Astrocyte (in vitro differentiated cells and primary cell): ENCODE measurements at places on chromosomes 3 and 15. TPM values are rescaled to one million over a fixed set of nuclear protein-coding genes. Genes with fewer than 3 reads are reported as not detected.

GRCh38 chr3:106097817-106098435 lies 229.1 kb upstream of the CBLB start:
- DNase-seq: peak; percentile 12

DNA sequence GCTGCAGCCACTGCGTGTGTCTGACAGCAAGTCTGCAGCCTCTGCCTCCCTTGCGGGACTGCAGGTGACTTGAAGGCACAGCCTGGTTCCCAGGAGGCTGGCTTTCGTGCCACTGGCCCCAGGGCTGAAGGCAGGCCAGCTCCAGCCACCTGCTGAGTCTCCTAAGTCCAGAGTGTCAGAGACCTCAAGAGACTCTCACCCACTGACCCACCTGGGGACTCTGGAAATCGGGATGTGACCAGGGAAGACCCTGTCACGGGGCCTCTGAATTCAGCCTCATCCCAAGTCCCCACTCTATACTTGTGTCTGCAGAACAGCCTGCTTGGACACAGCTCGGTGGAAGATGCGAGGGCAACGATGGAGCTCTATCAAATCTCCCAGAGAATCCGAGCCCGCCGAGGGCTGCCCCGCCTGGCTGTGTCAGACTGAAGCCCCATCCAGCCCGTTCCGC lies 16.3 kb downstream of the ISG20 start:
- DNase-seq: no peak

GRCh38 chr3:9536212-9536611 lies 17.4 kb downstream of the LHFPL4 start:
- no peak for DNase-seq

DNA sequence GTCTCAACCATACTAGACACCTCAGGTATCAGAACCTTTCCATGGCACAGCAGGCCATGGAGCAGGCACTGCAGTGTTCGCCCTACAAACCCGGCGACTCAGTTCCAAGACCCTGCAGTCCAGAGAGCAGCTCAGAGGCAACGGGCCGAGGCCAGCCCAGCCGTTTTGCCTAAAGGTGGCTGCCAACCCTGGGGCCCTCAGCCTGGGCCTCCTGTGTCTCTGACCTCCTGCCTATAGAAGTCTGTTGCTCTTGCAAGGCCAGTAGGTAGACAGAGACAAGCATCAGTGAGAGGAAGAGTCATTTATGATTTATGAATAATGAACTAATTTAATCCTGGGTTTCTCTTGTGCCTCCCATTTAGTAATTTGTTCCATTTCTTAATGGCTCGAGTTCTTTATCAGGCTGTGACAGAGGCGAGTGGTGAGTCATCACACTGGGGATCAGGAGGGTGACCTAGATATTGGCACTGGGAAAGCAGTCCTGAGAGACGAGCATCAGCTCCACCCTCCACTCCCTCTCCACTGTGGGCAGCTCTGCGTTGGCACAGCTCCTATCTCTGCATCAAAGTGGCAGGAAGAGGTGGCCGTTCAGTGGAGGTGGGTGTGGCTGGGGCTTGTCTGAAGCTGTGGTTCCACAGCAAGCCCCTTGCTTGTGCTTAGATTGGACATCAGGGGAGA lies 79.8 kb downstream of the ABHD5 start:
- DNase-seq: peak; percentile 37

- no peak for DNase-seq
Observed at GRCh38 chr3:145903472-145904013, 257.4 kb downstream of the PLOD2 start.

DNA sequence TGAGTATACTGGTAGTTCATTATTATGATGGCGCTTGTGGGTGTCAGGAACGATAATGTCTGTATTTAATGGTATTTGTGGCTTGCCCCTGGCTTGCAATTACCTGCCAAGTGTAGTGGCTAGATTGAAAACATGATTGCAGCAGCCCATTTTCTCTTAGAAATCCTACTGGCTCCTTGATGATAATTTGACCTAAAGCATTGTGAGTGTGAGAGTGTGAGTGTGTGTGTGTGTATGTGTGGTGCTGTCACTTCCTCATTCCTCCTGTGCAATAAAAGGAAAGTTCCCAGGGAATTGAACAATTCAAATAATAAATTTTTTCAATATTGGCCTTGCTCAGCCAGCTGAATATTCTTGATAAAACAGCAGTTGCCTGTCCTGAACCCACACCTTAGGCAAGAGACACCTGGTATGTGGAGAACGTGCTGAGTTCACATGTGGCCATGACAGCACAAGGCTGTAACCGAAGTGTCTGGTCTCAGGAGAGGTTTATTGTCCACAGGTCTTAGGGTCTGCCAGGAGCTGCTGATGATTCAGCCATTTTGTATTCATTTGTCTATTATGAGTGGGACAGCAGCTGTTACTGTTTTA lies 193.3 kb downstream of the CD47 start:
- DNase-seq: peak; percentile 64

DNA sequence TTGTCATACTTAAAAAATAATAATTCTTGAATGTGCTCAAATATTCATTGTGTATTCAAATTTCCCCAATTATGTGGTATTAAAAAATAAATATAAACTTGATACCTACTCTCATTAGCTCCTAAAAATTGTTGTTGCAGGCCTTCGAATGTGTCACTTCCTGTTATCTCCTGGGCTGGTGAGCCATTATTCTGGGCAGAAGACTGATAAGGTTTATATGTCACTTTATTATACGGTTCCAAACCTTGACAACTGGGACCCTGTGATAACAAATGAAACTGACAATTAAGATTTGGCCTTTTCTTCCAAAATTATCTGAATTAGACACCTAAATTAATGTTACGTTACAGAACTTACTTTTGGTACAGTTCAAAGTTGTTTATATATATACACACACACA lies 15.0 kb downstream of the CEP152 start:
- DNase-seq: no peak

DNA sequence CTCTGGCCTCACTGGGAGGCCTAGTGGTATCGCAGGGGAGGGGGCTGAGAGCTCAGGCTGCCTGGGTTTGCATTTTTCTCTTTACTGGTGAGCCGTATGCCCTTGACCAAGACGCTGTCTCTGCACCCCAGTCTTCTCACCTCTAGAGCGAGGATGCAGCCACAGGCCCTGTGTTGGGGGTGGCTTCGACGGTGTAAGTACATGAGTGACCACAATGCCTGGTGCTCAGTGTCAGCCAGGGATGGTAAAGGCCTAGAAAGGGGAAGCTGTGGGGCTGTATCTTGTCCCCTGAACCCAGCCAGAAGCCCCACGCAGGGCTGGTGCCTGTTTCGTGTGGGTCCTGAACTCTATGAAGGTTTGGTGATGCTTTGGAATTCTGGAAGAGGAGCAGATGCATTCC lies 19.8 kb downstream of the SYNM start:
- no peak for DNase-seq

- DNase-seq: no peak
Observed at GRCh38 chr3:46893763-46894162, 16.2 kb downstream of the PTH1R start.

DNA sequence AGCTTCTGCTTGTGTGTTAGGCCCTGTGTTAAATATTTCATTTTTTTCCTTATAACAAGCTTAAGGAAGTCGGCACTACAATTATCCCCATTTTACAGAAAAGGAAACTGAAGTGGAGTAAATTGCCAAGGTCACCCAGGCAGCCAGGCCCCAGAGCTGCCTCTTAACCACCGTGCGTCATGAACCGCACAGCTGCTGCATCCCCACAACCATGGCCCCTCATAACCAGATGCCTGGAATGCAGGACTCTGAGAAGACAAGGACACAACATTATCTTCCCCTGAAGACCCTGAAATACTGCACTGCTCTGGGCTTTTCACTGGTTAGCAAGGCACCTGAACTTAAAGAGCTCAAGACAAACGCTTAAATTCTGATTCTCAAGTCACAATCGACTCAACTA lies 14.6 kb downstream of the LRIG1 start:
- peak; percentile 80 for DNase-seq

- no peak for DNase-seq
Observed at GRCh38 chr3:49410066-49410845, 1.5 kb downstream of the RHOA start.

DNA sequence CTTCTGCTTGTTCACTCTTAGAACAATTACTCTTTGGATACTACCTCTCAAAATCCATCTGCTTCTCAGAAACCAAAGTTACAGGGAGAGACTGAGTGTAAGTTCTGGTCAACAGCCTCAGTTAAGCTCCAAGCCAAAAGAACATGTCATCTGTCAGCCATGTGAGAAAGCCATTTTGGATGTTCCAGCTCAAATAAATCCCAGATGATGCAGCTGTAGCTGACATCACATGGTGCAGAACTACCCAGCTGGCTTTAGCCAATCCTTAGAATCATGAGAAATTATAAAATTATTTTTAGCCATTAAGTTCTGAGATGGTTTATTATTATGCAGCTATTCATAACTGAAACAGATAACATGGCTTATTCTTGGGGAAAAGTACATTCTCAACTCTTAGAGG lies 696.0 kb downstream of the ZNF385D start:
- DNase-seq: no peak

DNA sequence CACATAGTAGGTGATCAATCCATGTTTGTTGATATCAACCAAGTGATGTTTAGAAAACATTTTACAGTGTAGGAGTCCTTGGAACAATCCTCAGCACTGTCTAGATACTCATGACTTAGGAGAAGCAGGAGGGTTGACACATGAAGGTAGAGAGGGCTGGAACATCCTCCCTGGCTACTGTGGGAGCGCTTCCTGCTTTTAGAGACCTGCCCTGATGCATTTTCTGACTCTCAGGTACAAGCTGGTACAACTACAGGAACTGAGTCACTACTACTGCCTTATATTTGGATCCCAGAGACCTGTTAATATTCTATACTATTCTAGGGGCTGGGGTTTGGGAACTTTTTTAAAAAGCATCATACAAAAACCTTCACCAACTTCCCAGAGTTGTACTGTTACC lies 20.1 kb downstream of the GPR156 start:
- no peak for DNase-seq

GRCh38 chr3:21054064-21054463 lies 696.9 kb downstream of the ZNF385D start:
- DNase-seq: no peak

DNA sequence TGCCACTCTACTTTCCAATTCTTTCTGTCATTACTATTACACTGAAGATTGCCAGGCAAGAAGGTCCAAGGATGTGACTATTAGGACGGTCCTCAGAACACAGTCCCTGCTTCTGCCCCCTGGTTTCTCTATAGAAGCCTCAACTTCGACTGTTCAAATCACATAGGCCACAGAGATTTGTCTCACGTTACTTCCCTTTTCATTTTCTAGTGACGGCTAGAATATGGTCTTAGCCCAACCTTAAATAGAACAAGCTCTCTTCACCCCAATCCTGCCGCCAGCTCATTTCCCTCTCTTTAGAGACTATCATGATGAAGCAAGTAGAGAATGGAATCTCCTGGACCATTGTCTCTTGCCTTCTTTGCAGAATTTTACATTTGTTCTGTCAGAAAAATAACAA lies 84.9 kb downstream of the TIGIT start:
- no peak for DNase-seq

- DNase-seq: no peak
Observed at GRCh38 chr3:56789076-56789475, 12.7 kb downstream of the ARHGEF3 start.

GRCh38 chr15:90043530-90044010 lies 42.4 kb downstream of the ZNF710 start:
- DNase-seq: no peak

DNA sequence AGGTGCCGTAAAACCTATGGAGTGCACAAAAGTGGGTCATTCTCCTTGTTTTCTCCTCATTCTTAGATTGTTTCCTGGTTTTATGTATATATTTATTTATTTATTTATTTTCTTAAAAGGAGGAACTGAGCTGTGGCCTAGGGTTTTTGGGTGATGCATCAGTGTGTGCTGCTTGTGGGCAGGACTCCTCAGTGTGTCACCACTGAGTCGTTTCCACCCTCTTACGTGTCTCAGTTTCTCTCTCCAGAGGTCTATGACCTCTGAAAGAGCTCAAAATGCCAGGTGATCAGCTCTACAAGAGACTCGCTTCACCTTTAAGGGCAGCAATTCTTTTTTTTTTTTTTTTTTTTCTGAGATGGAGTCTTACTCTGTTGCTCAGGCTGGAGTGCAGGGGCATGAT lies 72.9 kb downstream of the CD200 start:
- DNase-seq: no peak

DNA sequence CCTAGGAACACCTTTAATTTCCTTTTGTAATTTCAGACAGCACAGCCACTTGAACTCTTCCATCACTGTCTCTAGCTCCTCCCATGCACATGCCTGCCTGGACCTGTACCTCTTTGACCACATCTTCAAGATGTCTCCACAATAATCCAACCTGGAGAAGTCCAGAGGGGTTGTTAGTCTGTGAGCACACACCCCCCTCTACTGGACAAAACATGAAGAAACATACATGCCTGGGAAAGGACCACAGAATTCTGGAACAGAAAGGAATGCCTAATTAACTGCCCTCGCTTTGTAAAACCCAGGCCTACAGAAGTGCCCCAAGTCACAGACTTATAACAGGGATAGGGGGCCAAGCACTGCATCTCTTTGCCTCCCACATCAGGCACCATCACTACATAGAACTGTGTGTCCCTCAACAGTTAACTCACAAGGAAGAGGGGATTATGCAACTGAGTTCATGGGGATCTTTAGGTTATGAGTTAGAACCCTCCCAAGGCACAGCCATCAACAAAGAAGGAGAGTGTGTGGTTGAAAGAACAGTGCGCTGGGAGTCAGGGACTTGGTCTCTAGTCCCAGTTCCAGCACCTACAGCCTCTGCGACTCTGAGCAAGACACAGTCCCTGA lies 61.7 kb downstream of the FMN1 start:
- DNase-seq: peak; percentile 41

GRCh38 chr3:98596541-98597500 lies 3.4 kb upstream of the CPOX start:
- no peak for DNase-seq

DNA sequence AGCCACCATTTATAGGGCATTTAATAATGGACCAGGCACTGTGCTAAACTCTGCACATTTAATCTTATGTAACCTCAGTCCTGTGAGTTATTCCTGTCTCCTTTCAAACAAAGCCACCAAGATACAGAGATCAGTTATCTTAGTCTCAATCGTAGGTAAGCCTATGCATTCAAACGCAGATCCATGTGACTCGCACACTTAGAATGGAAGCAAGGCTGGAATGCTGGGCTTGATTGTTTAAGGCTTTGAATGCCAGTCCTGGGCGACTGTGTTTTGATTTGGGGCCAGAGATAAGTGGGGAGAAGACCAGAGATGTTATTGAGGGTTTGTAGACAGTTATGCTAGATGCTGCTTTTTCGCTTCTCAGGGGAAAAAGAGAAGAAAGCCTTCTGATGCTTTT lies 22.2 kb downstream of the MED12L start:
- peak; percentile 4 for DNase-seq

The PLCL2 gene
- total RNA-seq: 3.1 and 3.9 TPM in 2 replicates

The NOX5 gene
- 0.09 and 0.14 TPM in 2 replicates for total RNA-seq

The SLC12A8 gene
- total RNA-seq: 4.2 and 4.4 TPM in 2 replicates

The CHST14 gene
- total RNA-seq: 25.7 and 26.4 TPM in 2 replicates

The GFM1 gene
- 32.6 and 37.6 TPM in 2 replicates for total RNA-seq

The C3orf20 gene
- 0.16 TPM in 1 of 2 replicates, not detected in the other for total RNA-seq

The SKIC8 gene
- 43.6 and 46.3 TPM in 2 replicates for total RNA-seq

The DPPA4 gene
- 81.5 and 83.0 TPM in 2 replicates for total RNA-seq

The LEO1 gene
- total RNA-seq: 24.1 and 25.5 TPM in 2 replicates

The TRH gene
- 0.14 TPM in 1 of 2 replicates, not detected in the other for total RNA-seq
